ENCODE measurements at places on chromosomes 2 and 18. TPM values are rescaled to one million over a fixed set of nuclear protein-coding genes. Genes with fewer than 3 reads are reported as not detected.
A peak's percentile ranks its signal among the peaks of the same experiment; 100 is the strongest.

XDH gene
- 0.11 TPM for total RNA-seq

DNA sequence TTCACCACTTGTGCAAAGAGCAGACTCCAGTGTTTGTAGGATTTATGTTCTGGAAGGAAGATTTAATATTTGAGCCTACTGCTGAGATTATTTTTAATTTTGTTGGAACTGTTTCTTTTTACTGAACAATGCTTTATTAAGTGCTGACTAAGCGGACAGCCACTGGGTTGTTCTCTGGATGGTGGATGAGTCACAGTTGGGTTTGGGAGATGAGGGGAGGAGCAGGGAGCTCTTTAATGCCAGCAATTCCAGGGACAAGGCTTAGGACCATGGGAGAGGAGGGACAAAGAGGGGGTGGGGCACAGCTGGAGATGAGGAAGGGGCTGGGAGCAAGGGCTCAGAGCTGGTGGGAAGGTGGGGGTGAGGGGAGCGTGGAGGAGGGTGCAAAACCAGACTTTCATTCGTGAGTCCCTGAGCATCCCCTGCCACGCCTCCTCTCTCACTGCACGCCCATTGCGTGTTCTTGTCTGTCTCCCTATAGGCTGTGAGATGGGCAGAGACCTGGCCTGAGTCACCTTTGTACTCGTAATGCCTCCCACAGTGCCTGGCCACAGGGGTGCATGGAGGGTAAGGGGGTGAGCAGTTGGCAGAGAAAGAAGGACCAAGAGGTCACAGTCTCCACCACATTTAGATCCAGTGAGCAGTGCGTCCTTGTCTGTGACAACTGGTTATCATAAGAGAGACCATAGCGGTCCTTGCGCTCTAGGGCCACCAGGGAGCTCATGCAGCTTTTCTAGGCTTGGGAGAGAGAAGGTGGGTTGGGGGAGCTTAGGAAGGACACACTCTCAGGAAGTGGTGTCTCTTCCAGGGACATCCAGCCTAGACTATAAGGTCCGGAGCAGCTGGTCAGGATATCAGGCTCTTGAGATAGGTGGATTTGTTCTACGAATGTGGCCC lies 18.4 kb downstream of the SLC4A3 start:
- no peak overlapping the region for H3K27ac ChIP-seq
- peaks cover 8% of the 10 kb centered on the region for H3K4me1 ChIP-seq
- no peak for DNase-seq
- peaks cover 18% of the 10 kb centered on the region for H3K27me3 ChIP-seq
- no peak overlapping the region for H3K4me3 ChIP-seq
- H3K36me3 ChIP-seq: no peaks in the 10 kb centered on the region

VWC2L gene
- total RNA-seq: not detected

SCN1A gene
- not detected for total RNA-seq

DNA sequence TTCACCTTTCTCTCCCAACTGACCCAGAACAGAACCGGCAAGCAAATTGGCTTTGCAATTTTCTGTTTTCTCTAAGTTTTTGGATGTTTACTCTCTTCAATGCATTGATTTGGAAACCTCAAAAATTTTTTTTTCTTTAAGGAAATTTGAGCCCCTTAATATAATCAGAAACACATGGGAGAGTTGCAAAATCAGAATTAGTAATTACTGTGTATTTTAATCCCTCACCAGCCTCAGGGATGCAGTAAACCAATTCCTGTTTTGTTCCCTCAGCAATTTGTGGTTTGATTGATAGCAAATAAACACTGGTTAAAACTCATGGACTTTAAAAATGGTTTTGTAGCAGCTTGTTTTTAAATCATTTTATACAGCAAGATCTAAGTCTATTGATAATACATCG lies 281.5 kb downstream of the NEDD4L start:
- no peak for DNase-seq
- H3K27me3 ChIP-seq: peaks cover 5% of the 10 kb centered on the region
- H3K4me1 ChIP-seq: peaks cover 8% of the 10 kb centered on the region
- H3K27ac ChIP-seq: no peak overlapping the region
- no peak overlapping the region for H3K4me3 ChIP-seq

DNA sequence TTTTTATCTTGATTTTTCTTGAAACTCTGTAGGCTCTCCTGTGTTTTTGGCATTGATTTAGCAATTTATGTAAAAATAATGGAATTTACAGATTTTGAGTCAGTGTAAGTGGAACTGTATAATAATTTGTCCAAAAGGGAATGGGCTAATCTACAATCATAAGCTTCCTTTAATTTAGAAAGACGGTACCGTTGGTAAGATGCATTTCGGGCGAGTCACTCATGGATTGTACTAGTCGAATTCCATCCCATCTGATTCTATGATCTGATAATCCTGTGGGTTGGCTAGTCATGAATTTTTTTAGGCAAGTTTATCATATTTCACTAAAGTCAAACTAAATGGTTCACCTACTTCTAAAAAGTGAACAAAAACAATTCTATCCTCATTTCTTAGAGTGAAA lies 133.4 kb downstream of the ZNF407 start:
- no peaks in the 10 kb centered on the region for H3K27me3 ChIP-seq
- no peak for DNase-seq
- peaks cover 7% of the 10 kb centered on the region for H3K4me1 ChIP-seq

DNA sequence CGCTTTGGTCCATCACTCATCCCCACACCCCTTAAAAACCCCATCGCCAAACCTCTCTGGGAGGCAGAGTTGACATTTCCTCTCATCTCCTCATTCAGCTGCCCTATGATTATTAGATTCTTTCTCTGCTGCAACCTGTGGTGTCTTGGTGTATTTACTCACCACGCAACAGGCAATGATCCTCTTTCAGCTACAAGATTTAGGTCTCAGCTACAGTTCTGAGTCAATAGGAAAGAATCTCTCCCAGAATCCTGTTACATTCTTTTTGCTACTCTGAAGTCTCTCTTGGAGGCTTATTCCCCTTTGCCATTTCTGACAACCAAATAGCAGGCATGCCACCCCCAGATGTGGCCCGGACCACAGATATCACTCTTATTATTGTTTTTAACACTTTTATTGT lies 468.3 kb upstream of the GYPC start:
- no peak for DNase-seq
- H3K4me1 ChIP-seq: no peaks in the 10 kb centered on the region
- no peaks in the 10 kb centered on the region for H3K36me3 ChIP-seq
- H3K27me3 ChIP-seq: no peaks in the 10 kb centered on the region
- no peak overlapping the region for H3K27ac ChIP-seq

DNA sequence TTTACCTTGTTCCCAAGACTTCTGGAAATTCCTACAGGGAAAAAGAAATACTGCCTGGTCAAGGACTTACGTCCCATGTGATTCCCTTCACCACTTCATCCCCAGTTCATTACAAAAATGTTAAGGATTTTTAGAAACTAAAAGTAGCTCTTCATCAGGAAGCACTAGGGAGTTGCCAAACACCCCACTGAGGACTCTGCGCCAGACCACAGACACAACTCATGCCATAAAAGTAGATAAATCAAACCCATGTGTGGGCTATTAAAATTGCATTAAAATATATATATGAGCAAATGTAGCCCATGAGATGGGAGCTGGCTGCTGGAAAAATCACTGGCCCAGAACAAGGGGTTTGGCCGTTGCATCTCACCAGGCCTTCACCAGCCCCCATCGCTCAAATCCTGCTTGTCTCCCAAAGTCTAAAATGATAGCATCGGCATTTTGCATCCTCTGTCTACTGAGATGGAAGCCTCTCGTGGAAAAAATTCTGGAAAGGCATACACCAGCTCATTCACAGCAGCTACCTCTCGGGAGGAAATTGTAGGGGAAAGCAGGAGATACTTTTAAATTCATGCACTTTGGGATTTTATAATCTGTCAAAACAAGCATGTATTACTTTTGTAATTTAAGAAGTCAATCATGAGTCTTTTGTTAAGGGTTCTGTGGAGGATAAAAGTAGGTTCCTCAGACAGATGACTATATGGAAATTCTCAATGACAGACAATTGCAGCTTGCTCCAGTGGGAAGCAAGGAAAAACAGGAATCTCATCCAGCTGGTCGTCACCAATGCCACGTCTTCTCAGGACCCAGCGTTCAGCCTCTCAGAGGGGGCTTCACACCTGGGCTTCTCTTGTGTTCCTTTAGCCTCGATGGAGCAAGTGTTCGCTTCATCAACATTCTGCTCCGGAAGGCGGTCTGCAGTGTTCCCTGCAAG lies 113.9 kb downstream of the MREG start:
- H3K27me3 ChIP-seq: peaks cover 3% of the 10 kb centered on the region
- no peak for DNase-seq

DNA sequence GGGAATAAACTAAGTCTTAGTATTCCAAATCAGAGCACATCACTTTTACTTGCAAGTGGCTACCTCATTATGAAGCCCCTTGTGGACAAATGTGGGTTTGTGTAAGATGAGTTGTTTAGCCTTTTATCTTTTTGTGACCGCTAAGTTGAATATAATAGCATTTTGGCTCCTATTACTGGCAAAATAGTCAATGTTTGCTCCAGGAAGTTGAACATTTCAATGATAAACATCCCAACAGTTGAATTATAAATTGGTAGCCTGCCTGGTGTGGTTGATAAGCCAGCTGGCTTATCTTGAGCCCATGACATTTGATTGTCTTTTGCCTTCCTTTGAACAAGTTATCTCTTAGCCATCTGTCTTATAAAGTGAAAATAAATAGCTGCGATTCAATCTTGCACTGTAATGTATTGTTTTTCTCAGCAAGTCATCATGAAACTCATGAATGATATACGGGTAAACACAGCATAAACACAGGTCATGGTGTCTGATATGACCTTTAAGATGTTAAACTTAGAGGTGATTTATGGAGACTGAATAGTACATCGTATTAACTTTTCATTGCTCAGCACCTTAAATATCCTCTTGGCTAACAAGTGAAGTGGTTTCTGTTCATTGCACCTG lies 338.4 kb downstream of the SOCS6 start:
- no peak for DNase-seq
- no peak overlapping the region for H3K27ac ChIP-seq
- no peaks in the 10 kb centered on the region for H3K36me3 ChIP-seq
- H3K4me3 ChIP-seq: no peak overlapping the region

LIMS2 gene
- 16.4 TPM for total RNA-seq

- H3K4me3 ChIP-seq: no peak overlapping the region
- DNase-seq: no peak
- no peak overlapping the region for H3K27ac ChIP-seq
- no peaks in the 10 kb centered on the region for H3K4me1 ChIP-seq
- no peaks in the 10 kb centered on the region for H3K36me3 ChIP-seq
Measured at GRCh38 chr2:193496786-193497185, 1302.1 kb upstream of the TMEFF2 start.

FNDC4 gene
- not detected for total RNA-seq

FSHR gene
- not detected for total RNA-seq

DNA sequence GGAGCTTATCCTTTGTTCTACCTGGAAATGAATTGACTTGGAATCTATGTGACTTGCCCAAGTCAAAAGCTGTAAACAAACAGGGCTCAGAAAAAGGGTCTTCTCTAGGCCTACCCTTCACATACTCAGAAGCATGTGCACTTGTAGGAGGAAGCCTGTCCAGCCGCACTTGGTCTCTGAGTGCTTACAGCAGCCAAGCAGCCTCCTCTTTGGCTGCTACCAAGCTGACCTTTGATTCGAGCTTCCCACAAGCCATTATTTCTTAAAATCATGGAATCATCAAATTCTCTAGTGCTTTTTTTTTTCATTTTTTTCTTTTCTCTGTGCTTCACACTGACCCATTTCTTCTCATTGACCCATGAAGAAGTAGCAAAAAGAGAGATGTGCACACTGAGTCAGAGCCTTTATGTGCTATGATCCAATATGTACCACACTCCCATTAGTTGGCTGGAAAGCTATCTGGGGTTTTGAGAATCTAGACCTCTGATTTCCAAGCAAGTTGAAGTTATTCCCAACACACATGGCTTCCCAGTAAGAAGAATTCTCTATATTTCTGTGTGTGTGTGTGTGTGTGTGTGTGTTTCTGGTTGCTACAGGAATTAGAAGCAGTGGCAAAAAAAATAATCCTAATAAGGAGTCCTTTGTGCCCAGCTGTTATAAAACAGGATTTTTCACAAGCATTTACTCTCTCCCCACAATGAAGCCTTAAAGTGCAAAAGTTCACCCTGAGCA lies 550.3 kb upstream of the TNP1 start:
- no peak overlapping the region for H3K4me3 ChIP-seq
- no peaks in the 10 kb centered on the region for H3K36me3 ChIP-seq
- H3K27ac ChIP-seq: no peak overlapping the region

- peak; percentile 29 for DNase-seq
- no peak overlapping the region for H3K27ac ChIP-seq
- no peaks in the 10 kb centered on the region for H3K36me3 ChIP-seq
- H3K4me3 ChIP-seq: no peak overlapping the region
- H3K4me1 ChIP-seq: peaks cover 21% of the 10 kb centered on the region
- H3K27me3 ChIP-seq: peaks cover 2% of the 10 kb centered on the region
Measured at GRCh38 chr2:207248702-207249377, 83.1 kb upstream of the KLF7 start.

DNA sequence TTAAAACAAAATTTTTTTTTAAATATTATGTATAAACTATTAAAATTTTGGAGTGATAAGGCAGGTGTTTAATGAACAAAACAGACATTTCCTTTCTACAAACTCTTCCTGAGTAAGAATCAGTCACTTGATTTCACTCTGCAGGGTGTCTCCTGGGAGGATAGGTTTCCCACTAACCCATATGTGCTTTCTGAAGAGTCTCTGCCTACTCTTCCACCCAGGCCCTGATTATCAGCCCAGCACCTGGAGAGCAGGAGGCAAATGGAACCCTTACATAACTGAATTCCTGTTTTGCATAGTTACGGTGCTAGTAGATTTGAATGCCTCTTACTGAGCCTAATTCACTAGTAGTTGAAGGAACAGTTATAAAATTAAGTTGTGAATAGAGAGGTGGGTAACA lies 1718.6 kb downstream of the SUCLG1 start:
- H3K4me3 ChIP-seq: no peak overlapping the region
- H3K27ac ChIP-seq: no peak overlapping the region

DNA sequence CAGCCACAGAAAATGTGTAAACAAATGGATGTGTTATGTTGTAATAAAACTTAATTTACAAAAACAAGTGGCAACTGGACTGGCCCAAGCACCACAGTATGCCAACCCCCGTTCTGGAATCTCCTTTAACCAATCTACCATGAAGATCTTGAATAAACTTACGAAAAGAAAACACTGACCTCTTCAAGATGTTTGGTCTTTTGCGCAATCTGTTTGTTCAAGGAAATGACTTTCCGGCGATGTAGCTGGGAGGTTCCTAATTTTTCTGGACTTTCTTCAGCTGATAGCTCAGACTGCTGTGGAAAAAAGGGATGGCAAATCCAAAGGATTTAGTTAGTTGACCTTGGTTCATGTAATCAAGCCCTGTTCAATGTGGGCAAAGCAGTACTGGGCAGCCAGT lies 55.7 kb downstream of the CCDC93 start:
- H3K27me3 ChIP-seq: no peaks in the 10 kb centered on the region
- H3K4me3 ChIP-seq: no peak overlapping the region
- no peaks in the 10 kb centered on the region for H3K4me1 ChIP-seq
- DNase-seq: no peak

DNA sequence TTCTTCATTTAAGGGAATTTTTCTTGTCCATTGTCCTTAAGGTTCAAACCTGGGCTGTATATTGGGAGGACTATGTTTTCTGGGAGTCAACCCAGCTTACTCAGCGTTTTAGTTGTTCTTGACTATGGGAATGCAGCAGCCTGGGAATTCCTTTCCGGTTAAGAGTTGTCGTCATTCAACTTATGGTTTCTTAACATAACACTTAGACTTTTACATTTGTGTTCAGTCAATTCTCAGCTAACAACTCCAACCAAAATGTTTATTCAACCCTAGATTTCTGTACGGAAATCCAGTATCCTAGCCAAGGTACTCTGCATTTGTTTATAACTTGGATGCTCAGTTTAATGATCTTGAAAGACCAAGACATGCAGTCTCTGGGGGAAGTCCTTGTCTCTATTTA lies 960.9 kb downstream of the CBLN2 start:
- H3K36me3 ChIP-seq: no peaks in the 10 kb centered on the region
- no peak overlapping the region for H3K4me3 ChIP-seq
- no peak for DNase-seq
- no peaks in the 10 kb centered on the region for H3K27me3 ChIP-seq
